ENCODE measurements at places on chromosomes 4 and X. TPM values are rescaled to one million over a fixed set of nuclear protein-coding genes. Genes with fewer than 3 reads are reported as not detected.

DNA sequence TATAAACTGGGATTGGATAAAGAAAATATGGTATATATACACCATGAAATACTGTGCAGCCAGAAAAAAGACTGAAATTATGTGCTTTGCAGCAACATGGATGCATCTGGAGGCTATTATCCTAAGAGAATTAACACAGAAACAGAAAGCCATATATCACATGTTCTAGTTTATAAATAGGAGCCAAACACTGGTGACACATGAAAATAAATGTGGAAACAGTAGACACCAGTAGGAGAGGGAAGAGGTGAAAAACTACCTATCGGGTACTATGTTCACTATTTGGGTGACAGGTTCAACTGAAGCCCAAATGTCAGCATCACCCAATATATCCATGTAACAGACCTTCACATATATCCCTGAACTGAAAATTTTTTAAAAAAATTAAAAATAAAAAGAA lies 725.1 kb downstream of the C4orf33 start:
- DNase-seq, result no peak

DNA sequence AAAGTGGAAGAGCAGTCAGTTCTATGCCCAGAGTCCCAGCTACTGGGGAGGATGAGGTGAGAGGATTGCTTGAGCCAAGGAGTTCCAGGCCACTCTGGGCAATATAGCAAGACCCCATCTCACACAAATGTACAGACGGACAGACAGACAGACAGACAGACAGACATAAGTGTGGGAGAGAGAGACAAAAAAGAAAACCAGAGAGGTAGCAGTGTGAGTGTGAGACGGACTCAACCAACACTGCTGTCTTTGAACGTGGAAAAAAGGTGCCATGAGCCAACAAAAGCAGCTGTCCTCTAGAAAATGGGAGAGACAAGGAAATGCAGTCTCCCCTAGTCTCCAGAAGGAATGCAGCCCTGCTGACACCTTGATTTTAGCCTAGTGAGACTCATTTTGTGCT lies 18.2 kb upstream of the RPL34 start:
- DNase-seq, result no peak

DNA sequence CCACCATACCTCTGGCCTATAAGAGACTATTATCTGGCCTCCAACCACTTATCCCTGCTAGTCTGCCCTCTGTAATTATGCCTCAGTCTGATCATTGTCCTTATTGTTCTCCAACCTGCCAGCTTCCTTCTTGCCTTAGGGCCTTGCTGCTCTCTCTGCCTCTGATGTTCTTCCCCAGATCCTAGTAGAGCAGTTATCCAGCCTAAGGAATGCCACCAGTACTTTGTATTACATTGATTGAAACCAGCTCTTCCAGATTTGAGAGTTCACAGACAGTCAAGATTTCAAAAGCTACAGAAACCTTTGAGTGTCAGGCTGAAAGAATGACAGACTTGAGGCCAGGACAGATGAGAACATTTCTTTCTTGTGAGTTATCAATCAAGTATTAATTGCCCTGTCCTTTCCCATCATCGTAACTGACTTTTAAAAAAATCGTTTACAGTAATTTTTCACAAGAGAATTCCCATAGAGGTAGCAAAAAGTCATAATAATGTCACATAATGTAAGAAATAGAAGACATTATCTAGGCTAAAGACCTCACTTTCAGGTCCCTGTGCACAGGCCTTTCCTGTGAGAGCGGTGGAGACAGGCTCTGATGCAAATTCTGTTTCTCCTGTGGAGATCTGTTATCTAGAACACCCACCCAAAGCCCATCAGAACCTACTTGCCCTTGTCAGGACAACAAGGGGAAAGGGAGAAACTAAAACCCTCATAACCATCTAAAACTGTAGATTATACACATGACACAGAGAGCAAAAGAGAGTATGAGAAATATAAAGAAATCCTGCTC lies 64.1 kb upstream of the GUCY1A1 start:
- no peak for DNase-seq

DNA sequence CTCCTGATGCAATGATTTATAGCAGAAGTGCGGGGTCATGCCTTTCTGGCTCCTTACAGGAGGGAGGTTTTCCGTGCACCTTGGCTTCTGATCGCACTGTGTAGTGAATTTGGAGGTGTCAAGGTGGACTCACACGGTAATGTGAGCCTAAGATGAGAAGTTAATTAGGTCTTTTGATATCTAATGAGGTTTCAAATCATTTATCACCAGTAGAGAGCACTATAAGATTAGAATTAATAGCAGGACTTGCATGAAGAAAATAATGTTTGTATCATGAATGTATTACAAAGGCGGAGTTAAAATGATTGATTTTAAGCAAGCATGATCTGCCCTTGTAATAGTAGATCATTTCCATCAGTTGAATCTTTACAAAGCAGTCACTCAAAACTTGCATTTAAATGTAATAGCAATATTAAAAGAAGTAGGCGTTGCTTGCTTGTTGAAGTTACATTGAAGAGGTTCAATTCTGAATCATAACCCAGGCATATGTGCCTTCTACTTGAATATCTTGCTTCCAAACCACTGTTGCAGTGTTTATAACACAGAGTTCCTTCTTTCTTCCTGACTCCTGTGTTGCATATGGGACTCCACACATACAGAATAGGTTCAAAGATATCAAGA lies 152.1 kb downstream of the FMR1NB start:
- no peak for DNase-seq

DNA sequence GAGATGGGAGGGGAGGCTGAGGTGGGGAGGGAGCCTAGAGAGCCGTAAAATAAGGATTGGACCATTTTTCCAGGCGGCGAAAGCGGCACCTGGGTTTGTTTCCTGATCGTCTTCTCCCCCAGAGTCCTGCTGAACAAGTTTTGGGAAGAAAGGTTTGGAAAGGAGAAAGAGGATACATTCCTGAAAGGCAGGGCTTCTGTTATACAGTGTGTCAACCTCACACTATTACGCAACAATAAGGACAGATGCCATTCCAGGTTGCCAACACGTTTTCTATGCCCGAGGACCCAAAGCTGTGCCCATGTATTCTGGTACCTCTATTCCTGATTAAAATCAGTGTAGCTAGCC lies 658 bp downstream of the SCOC start:
- DNase-seq, result no peak

GRCh38 chrX:151287954-151288353 lies 109.1 kb upstream of the VMA21 start:
- DNase-seq, result no peak

DNA sequence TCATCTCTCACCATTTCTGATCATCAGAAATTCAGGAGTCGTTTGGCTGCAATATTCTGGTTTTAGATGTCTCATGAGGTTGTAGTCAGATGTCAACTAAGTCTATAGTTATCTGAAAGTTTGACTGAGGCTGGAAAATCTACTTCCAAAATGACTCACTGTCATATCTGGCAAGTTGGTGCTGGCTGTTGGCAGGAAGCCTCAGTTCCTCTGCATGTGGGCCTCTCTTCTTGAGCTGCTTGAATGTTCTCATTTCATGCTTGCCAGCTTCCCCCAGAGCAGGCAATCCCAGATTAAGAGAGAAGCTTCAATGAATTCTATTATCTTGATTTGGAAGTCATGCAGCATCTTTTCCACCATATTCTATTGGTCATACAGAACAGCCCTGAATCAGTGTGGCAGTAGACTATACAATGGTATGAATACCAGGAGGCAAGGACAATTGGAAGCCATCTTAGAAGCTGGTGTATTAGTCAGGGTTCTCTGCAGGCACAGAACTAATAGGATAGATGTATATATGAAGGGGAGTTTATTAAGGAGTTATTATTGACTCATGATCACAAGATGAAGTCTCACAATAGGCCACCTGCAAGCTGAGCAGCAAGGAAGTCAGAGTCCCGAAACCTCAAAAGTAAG lies 46.8 kb upstream of the ELF2 start:
- no peak for DNase-seq

- DNase-seq, result no peak
These were observed 195.3 kb downstream of the KCNIP4 start for GRCh38 chr4:21753084-21753760.

GRCh38 chr4:116055857-116056827 lies 942.7 kb upstream of the NDST4 start:
- no peak for DNase-seq

Gene SSX2B
- total RNA-seq, result not detected

Gene RNF150
- 3.3 TPM for total RNA-seq

Gene AFF1
- total RNA-seq, result 90.6 TPM

Gene CENPVL2
- total RNA-seq, result not detected

DNA sequence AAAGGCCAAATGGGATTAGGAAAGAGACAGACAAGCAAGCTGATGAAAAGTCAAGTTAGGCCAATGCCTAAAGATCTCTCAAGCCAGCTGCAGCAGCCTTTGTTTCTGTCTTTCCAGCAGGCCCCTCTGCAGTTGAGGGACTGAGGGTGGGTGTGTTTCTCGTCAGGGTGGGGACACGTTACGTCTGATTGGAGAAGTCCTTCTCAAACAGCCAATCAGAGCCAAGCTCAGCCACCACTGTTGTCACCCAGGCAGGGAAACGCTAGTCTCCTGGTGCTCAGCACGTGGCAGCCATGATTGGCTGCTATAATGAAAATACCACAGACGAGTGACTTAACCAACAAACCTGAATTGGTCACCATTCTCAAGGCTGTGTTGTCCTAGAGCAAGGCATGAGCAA lies 177.1 kb upstream of the LCORL start:
- no peak for DNase-seq

DNA sequence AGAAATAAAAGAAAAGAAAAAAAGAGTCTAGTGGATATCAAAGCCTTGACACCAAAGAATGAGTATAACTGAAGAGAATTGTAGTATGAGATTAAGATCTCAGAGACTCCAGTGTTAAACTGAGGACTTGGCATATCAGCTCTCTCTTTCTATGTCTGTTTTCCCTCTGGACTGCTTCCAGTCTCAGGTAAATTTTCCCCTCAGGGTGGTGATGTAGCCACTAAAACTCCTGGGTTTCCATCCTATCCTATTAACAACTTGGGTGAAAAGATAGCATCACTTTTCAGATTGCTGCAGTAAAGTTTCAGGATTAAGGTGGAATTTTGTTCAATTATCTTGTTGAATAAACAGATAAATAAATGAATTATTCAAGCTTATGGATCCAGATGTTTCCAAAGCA lies 85.7 kb downstream of the ATP10D start:
- no peak for DNase-seq

DNA sequence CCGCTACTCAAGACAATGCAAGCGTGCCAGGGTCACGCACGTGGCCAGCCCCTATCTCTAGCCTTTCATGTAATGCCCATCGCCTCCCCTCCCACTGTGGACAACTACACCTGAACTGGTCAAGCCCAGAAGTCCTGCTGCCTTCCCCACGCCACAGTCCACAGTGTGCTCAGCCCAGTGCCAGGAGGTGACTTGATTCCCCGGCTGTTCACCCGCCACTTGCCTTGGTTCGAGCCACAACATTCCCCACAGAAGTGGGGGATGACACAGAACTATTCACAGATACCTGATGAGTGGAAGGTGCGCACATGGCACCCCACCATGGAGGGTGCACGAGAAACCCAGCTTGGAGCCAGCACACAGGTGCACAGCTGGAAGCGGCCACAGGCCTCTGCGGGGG lies 6.8 kb downstream of the ARHGAP4 start:
- DNase-seq, result peak; percentile 7

DNA sequence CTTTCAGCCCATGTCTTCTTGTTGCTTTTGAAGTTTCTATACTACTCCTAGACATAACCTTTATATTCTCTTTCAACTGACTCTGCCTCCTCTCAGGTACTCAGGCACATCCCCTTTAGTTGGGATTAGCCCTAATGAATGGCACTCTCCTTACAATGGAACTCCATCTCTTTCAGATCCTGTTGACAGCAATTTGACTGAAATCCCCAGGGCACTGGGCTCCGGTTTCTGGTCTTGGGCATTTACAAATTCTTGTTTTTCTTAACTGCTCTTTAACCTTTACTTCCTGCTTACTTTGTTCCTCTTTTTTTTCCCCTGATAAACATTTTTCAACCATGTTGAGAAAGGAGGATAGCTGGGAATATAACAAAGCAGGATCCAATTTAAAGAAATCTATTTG lies 68.9 kb downstream of the ENOX2 start:
- no peak for DNase-seq

DNA sequence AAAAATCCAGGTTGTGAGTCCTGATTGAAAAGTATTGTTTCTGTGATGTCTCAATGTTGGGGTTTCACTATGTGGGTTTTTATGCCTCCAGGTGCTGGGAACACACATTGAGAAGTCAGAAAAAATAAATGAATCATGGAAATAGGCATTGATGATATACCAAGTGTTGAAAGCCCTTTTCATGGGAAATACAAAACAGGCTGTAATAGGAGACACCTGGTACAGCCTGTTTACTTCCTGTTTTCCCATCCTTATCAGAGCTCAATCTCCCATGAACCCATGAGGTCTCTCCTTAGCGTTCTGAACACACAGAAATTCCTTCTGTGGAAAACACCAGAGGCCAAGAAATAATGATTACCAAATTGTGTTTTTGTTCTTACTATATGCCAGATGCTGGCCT lies 106.3 kb upstream of the BOD1L1 start:
- DNase-seq, result no peak

Gene PAK3
- total RNA-seq, result 1.4 TPM

Gene SGCB
- 23.3 TPM for total RNA-seq

Gene USP51
- 4.2 TPM for total RNA-seq

DNA sequence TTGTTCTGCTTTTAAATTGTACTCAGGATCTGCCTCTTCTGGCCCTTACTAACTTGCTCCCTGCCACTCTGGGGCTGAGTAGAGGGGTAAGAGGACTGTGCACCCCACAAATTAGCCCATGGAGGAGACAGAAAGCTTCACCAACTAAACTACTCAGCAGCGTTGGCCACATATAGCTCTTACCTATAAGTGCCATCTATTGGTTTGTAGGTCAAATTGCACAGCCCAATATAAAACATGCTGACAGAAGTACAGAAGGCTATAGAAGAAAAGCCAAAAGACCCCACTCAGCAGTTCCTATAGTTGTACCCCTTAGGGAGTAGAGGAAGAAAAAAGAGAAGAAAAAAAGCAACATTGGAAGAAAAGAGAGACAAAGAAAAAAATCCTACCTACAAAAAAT lies 341.2 kb upstream of the FMR1 start:
- DNase-seq, result no peak

Data from lower lobe of right lung (tissue), 2 donors.